HEK293T (cell line): ENCODE measurements at places on chromosomes 4 and X.

- DNase-seq = no peak
Observed at GRCh38 chr4:3013839-3014350, 50.5 kb downstream of the GRK4 start.

DNA sequence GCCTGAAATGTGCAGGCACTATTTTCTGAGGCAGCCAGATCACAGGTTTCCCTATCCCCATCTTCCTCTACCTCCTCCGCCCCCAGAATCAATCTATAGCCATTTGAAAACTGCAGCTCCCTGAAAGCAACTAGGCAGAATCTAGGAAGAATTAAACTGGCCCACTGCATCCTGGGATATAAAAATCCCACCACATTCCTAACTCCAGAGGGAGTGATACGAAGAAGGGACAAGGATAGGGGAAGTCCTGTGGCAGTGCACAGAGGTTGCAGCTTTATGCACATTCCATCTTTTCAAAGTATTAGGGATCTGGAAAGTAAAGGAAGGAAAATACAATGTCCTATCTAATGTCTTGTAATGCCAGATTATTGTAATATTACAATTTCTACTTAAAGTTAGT is 18.3 kb upstream of the HERC3 start:
- DNase-seq = peak; percentile 20

GRCh38 chrX:121036951-121037350 is 10.5 kb upstream of the GLUD2 start:
- DNase-seq = no peak

- no peak for DNase-seq
Observed at GRCh38 chrX:132990835-132991234, 32.4 kb upstream of the HS6ST2 start.

DNA sequence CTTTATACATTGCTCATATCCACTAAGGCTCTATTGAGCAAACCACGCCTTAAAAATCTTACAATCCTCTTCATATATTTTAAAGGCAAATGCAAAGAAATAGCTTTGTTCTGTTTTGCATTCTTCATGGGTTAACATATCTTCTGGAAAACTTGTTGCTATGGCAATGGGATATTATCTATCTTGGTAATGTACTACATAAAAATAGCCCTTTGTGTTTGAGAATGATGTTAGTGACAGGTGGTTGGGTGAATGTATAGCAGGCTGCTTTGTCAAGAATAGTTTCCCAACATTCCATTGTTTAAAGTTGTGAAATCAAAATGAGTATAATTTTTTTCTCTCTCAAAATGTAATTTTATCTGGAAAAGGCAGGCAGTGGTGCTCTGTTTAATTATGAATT is 16.8 kb downstream of the REPS2 start:
- DNase-seq = no peak

DNA sequence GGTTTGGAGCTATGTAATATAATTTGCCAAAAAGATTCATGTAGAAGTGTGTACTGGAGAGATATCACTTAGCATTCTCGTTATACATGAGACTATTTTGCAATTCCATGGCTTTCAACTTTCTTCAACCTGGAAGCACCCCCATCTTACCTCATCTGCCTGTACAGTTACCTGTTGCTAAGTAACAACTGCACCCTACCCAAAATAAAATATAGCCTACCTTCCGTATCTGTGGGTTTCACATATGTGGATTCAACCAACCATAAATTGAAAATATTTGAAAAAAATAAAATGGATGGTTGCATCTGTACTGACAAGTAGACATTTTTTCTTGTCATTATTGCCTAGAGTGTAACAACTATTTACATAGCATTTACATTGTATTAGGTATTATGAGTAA is 278.3 kb downstream of the PPP1R2C start:
- DNase-seq = no peak

DNA sequence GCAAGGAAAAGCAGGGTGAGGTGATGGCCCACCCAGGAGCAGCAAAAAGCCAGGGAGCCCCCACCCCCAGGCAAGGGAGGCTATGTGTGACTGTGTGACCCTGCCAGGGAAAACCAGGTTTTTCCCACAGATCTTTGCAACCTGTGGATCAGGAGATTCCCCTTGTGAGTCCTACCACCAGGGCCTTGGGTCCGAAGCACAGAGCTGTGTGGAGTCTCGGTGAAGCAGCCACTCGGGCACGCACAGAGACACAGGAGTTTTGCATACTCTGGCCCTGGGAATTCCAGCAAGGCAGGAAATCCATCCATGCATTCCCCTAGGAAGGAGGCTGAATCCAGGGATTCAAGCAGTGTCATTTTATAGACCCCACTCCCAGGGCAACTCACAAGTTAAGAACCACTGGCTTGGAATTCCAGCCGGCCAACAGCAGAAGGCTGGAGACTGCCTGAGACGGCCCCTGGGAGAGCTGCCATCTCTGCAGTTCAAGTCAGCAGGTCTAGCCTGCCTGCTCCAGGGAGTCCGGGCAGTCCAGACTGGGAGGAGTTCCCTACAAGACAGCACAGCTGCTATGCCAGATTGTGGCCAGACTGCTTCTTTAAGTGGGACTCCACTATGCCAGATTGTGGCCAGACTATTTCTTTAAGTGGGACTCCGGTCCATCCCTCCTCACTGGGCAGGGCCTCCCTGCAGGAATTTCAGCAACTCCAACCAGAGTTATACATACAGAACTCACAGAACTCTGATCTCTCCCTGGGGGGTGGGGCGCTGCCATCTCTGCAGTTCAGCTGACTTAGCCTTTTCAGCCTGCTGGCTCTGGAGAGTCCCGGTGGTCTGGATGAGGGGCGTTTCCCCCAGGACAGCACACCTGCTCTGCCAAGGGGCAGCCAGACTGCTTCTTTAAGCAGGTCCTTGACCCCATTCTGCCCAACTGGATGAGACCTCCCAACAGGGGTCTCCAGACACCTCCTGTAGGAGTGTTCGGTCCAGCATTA is 85.1 kb upstream of the ADAD1 start:
- no peak for DNase-seq

GRCh38 chr4:56803471-56803870 is 18.0 kb downstream of the SPINK2 start:
- no peak for DNase-seq

- no peak for DNase-seq
Observed at GRCh38 chrX:70444946-70445656, 466 bp downstream of the DLG3 start.

- no peak for DNase-seq
Observed at GRCh38 chrX:84933956-84934556, 69.6 kb upstream of the APOOL start.

- no peak for DNase-seq
Observed at GRCh38 chrX:16629909-16630308, 20.0 kb upstream of the S100G start.

DNA sequence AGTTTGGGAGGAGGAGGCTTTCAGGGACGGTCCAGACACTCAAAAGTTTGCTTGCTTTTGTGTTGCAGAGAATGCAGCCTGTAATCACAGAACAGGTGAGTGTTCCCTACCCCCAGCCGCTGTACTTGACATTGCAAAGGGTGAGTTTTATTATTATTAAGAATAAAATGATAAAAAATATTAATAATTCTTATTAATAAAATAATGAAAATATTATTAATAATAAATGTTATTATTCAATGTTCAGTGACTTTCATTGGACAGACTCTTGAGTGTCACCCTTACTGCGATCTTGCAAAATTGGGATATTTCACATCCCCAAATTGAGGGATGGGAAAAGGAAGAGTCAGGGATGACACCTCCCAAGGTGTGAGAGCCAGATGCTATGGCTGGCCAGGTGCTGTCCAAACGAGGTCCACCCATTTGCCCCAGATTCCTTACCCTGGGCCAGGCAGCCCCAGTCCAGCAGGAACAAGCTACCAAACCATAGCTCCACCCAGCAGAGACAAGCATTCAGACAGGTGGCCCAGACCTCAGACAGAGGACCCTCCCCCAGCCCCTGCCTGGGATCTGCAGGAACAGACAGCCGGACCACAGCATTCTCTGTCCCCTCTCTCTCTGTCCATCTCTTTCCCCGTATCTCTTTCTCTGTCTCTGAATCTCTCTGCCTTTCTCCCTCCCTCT is 22.4 kb downstream of the IL3RA start:
- no peak for DNase-seq

DNA sequence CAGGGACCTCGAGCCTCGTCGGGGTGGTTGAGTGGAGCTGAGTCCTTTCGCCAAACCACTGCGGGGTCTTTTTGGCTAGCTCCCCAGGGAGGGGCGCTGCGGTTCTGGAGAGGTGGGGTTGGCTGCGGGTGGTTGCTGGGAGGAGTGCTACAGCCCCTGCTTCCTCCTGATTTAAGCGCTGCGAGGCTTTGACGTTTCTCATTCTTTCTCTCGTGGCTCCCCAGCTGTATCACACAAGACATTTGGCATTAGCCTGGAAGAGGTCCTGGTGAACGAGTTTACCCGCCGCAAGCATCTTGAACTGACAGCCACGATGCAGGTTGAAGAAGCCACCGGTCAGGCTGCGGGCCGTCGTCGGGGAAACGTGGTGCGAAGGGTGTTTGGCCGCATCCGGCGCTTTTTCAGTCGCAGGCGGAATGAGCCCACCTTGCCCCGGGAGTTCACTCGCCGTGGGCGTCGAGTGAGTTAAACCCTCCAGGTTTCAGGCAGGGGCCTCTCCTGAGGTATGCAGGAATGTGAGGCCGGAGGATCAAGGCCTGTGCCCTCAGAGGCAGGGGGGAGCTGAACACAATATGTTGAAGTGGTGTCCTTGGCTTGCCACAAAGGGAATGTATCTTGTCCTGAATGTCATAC is 25.5 kb downstream of the ARHGAP36 start:
- DNase-seq = peak; percentile 4

GRCh38 chr4:81427344-81427821 is 44.3 kb downstream of the RASGEF1B start:
- DNase-seq = no peak

- no peak for DNase-seq
Observed at GRCh38 chr4:48224606-48225005, 45.0 kb downstream of the TEC start.

DNA sequence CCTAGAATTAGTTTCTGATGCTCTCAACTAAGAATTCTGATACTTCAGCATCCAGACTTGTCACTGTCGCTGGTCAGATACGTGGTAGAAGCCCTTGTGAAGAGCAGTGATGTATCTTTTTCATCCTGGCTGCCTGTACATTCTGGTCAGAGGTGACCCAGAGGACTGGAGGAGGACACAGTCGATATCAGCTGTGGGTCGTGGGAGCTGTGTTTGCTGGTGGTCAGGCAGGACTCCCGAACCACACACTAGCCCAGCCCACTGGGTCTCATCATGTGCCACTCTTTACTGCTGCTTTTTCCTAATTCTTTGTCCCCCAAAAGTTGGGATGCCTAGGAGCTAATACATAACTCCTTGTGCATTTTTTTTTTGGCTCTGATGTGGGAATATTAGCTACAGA is 6.5 kb downstream of the DCUN1D4 start:
- DNase-seq = no peak

DNA sequence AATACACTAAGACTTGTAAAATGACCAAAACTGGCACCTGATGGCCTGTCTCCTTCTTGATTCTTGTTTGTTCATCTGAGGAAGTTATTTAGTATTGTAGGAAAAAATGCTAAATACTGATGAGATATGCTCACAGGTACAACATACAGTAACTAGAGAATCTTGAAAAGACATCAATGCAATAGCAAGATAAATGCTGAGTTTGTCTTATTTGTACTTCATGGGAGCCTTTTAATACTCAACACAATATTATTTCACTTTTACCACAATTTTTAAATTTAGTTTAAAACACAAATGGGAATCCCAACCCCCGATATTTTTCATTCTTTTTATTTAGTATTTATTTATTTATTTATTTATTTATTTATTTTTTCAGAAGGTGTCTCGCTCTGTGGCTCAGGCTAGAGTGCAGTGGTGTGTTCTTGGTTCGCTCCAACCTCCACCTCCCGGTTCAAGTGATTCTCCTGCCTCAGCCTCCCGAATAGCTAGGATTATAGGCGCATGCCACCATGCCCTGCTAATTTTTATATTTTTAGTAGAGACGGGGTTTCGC is 12.1 kb downstream of the HHIP start:
- DNase-seq = no peak

DNA sequence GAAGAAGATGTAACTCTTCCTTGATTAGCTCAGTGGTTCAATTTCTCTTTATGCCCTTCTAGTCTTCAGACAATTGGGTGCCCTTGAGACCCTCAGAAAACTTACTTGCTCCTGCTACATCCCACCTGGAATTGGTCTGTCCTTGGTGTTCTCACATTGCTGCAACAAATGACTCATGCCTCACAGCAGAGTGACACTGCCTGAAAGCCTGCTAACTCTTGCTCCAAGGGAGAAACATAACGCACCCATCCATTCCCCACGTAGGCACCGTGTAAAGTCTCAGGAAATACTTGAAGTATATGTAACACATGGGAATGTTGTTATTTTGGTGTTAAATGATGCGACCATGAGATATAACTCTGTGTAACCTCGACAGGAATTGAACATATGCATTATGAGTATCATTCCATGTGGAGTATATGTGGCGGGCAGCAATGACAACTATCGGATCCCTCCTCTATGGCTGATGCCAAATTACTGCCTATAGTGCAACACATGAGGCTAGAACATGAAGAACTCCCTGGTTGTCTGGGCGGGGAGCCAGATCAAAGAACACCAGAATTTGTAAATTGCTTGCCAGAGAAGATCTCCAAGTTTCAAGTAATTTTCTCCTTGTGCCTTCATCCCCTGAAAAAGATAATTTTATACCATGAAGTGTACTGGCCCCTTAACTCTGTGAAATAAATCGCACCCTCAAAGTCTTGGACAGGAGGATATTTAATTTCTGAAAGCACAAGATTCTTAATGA is 231.3 kb upstream of the STK26 start:
- DNase-seq = no peak

GRCh38 chrX:135737366-135738071 is 24.1 kb downstream of the CT45A1 start:
- DNase-seq = no peak

- peak; percentile 49 for DNase-seq
Observed at GRCh38 chrX:54447461-54447860, 7.3 kb downstream of the TSR2 start.

- peak; percentile 76 for DNase-seq
Observed at GRCh38 chrX:68693481-68694434, 46.3 kb downstream of the STARD8 start.

DNA sequence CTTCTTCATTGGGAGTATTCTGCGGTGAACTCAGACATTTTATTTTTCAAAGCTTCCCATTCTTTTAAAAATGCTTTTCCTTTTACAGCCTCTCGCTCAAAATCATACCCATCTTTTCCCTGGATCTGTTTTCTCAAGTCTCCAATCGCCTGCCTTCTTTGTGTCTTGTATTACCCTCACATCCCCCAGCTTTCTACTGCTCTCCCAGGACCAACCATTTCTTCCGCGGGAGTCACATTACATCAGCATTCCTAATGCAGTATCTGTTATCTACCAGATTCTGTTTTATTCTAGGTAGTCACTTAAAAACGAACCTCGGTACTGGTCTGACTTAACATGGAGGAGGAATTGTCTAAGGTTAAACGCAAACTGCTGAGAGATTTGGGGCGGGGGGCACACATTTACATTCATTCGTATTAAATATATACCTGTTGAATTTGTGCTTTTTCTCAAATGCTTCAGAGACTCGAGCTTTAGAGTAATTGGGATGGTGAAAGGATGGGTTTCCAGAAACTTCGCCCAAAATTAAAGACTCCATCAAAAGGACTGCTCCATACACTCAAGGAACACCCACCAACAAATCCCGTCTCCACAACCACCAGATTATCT is 493 bp upstream of the UCHL1 start:
- DNase-seq = peak; percentile 11
